ENCODE measurements at places on chromosomes 3 and 15. TPM values are rescaled to one million over a fixed set of nuclear protein-coding genes. Genes with fewer than 3 reads are reported as not detected.

GRCh38 chr15:72967397-72967796 lies 84.9 kb upstream of the NEO1 start:
- no peak overlapping the region for H3K27ac ChIP-seq
- H3K27me3 ChIP-seq = no peaks in the 10 kb centered on the region
- no peaks in the 10 kb centered on the region for H3K36me3 ChIP-seq
- H3K4me1 ChIP-seq = peaks cover 13% of the 10 kb centered on the region
- no peak overlapping the region for H3K4me3 ChIP-seq

DNA sequence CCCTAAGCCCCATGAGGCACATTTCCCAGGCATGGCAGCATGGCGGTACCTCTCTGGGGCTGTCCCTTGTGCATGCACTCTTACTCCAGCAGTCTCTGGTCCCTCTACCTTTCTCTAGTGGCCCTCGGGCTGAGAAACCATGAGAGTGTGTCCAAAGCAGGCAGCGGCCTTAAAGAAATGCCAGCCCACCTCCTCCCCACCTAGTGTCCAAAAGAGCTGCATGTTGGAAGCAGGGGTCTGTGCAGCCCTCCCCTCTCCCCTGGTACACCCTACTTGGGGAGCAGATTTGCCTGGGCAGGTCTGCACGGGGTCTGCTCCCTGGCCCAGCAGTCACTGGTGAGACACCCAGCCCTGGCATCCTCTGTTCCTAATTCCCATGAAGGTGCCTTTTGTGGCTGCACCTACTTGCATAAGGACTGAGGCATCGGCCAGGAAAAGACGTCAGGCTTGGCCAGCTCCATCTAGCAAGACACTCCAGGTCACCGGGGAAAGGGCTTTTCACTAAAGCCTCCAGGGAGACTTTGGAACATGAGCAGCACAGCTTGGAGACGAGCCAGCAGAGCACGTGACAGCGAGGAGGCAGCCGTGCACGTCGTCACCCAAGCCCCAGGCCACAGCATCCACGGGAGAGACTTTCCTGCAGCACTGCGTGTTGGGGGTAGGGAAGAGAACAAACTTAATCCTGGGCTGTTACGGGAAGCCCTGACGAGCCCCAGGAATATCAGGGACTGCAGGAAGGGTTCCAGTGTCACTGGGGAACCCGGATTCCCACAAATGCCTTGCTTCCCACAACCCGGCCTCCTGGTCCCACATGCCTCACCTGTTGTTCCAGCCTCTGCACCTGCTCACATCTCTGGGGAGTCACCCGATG lies 38.8 kb downstream of the TM2D3 start:
- H3K27ac ChIP-seq = no peak overlapping the region
- DNase-seq = peak; percentile 15
- H3K4me1 ChIP-seq = peaks cover 11% of the 10 kb centered on the region
- H3K4me3 ChIP-seq = no peak overlapping the region

DNA sequence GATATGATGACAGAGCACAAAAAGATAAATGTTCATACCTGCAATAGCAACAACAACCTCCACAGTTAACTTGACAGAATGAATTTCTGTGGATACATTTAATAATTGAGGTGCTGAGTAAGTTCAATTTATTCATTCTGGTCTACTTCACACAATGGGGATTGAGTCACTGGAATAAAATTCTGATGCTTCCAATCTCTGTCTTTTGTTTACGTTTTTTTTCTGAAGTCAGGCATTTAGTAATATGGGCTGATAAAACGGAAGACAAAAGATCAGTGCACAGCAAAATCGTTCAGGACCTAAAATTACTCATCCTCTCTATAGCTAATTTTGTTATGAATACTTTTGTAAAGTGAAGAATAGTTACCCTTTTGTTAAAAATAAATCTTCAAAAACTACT lies 565.9 kb upstream of the CCDC54 start:
- peak; percentile 76 for DNase-seq
- no peak overlapping the region for H3K27ac ChIP-seq
- H3K27me3 ChIP-seq = no peaks in the 10 kb centered on the region

The TGM5 gene
- not detected for total RNA-seq

DNA sequence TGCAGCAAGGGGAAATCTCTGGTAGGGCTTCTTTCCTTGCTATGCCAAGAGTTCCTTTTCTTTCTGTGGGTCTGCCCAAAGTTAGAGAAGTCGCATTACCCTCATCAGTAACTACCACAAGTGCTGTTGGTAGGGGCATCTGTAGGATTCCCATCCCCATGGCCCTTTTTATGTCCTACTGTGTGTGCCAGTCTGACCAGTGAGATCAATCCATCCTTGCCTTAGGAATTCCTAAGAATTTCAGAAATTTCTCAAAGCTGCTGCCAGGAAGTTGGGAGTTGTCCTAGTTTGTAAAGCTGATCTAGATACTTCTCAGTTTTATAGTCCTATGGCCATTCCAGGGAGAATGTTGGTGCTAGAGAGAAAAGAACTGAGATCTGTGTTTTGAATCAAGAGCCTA lies 36.5 kb downstream of the SH3GL3 start:
- H3K27me3 ChIP-seq = no peaks in the 10 kb centered on the region
- no peak overlapping the region for H3K4me3 ChIP-seq
- no peak overlapping the region for H3K27ac ChIP-seq

The SERPINI2 gene
- not detected for total RNA-seq

GRCh38 chr3:13135811-13136321 lies 62.6 kb upstream of the IQSEC1 start:
- no peaks in the 10 kb centered on the region for H3K4me1 ChIP-seq
- H3K27ac ChIP-seq = no peak overlapping the region
- H3K27me3 ChIP-seq = peaks cover 23% of the 10 kb centered on the region
- DNase-seq = no peak

GRCh38 chr3:33908250-33908851 lies 109.9 kb downstream of the PDCD6IP start:
- H3K36me3 ChIP-seq = no peaks in the 10 kb centered on the region
- DNase-seq = no peak
- H3K27me3 ChIP-seq = no peaks in the 10 kb centered on the region
- no peak overlapping the region for H3K4me3 ChIP-seq

The INSYN1 gene
- 10.4 TPM for total RNA-seq

- H3K27me3 ChIP-seq = peaks cover 15% of the 10 kb centered on the region
- no peak overlapping the region for H3K4me3 ChIP-seq
- peak; percentile 29 for DNase-seq
- no peak overlapping the region for H3K27ac ChIP-seq
- no peaks in the 10 kb centered on the region for H3K4me1 ChIP-seq
Measured at GRCh38 chr3:19149368-19149767, 1.1 kb downstream of the KCNH8 start.

The GOLGA6D gene
- not detected for total RNA-seq
